ENCODE measurements at places on chromosomes 1 and 21. TPM values are rescaled to one million over a fixed set of nuclear protein-coding genes. Genes with fewer than 3 reads are reported as not detected.

LDLRAD1 gene
- 0.40 TPM for polyA plus RNA-seq

IFI44 gene
- 27.4 TPM for polyA plus RNA-seq

ZMYM4 gene
- polyA plus RNA-seq: 9.8 TPM

PLD5 gene
- 0.10 TPM for polyA plus RNA-seq

TSPAN2 gene
- 7.0 TPM for polyA plus RNA-seq

USP25 gene
- 8.2 TPM for polyA plus RNA-seq

GRCh38 chr1:210246447-210246846 lies 13.9 kb downstream of the SERTAD4 start:
- no peak for DNase-seq
- H3K4me1 ChIP-seq: peaks cover 7% of the 10 kb centered on the region
- no peaks in the 10 kb centered on the region for H3K36me3 ChIP-seq
- no peak overlapping the region for H3K27ac ChIP-seq
- H3K27me3 ChIP-seq: peaks cover 5% of the 10 kb centered on the region

GRCh38 chr1:186717286-186717685 lies 37.1 kb upstream of the PTGS2 start:
- no peaks in the 10 kb centered on the region for H3K27me3 ChIP-seq
- DNase-seq: no peak
- no peaks in the 10 kb centered on the region for H3K4me1 ChIP-seq
- H3K4me3 ChIP-seq: no peak overlapping the region

GRCh38 chr1:151368393-151369301 lies 3.9 kb downstream of the SELENBP1 start:
- peak overlapping the region; percentile 6 for H3K27ac ChIP-seq
- H3K36me3 ChIP-seq: peaks cover 47% of the 10 kb centered on the region
- peaks cover 69% of the 10 kb centered on the region for H3K4me1 ChIP-seq
- DNase-seq: peak; percentile 61

DNA sequence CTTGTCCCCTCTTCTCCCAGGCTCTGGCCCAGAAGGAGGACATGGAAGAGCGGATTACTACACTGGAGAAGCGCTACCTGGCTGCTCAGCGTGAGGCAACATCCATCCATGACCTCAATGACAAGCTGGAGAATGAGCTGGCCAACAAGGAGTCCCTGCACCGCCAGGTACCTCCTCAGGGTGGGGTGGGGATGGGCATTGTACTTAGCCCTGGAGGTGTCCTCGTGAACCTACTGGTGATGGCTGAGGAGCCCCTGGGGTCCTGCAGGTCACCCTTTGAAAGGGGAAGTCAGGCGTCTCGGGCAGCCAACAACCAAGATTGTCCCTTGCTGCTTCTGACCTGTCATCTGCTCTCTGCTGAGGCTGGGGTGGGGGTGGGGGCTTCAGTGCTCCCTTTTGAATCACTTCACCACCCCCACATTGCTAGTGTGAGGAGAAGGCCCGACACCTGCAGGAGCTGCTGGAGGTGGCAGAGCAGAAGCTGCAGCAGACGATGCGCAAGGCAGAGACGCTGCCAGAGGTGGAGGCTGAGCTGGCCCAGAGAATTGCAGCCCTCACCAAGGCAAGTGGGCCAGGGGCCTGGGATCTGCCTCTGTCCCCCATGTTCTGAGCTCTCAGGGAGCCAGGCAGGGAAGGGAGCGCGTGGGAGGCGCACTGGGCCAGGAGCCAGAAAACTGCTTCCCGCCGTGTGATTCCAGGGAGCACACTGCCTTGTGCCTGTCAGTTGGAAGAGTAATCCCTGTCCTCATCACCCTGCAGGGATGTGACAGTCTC lies 19.7 kb downstream of the PPFIA4 start:
- H3K4me1 ChIP-seq: no peaks in the 10 kb centered on the region
- H3K4me3 ChIP-seq: no peak overlapping the region
- no peaks in the 10 kb centered on the region for H3K27me3 ChIP-seq

DNA sequence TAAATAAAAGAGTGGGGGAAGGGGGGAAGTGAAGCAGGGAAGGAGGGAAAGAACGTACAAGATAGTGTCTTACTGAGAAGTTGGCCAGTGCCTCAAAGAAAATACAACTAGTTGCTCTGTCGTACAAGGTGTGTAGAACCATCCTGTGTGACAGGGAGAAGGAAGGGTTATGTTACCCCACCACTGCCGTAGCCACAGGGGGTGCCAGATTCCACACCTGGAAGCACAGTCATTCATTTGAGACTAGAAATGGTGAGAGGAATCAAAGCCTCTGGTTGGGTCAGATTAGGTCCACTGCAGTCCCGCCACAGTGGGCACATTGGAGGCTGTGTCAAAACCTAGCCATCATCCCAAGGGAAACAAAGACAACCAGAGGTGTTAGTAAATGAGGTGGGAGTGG lies 2.7 kb upstream of the ERI3 start:
- H3K27ac ChIP-seq: no peak overlapping the region
- no peak for DNase-seq
- H3K4me3 ChIP-seq: no peak overlapping the region

DNA sequence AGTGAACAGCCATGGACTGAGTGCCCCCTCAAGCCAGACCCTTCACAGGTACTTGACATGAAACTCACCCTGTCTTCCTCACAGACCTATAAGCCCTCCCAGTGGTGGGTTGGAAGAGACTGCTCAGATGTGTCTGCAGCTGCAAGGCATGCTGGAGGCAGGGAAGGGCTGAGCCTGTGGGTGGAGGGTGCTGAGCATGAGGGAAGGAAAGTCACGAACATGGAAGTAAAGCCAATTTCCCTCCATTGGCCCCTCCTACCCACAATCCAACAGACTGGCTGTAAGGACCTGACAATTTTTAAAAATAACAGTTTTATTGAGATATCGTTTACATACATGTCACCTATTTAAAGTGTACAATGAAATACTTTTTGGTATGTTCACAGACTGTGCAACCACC lies 44.1 kb downstream of the RCSD1 start:
- no peaks in the 10 kb centered on the region for H3K4me1 ChIP-seq
- no peak for DNase-seq
- no peak overlapping the region for H3K4me3 ChIP-seq
- no peaks in the 10 kb centered on the region for H3K27me3 ChIP-seq

GRCh38 chr21:45319461-45320211 lies 31.9 kb upstream of the POFUT2 start:
- peaks cover 36% of the 10 kb centered on the region for H3K4me1 ChIP-seq
- H3K27me3 ChIP-seq: no peaks in the 10 kb centered on the region
- DNase-seq: peak; percentile 61
- peak overlapping the region; percentile 80 for H3K27ac ChIP-seq
- H3K4me3 ChIP-seq: no peak overlapping the region

DNA sequence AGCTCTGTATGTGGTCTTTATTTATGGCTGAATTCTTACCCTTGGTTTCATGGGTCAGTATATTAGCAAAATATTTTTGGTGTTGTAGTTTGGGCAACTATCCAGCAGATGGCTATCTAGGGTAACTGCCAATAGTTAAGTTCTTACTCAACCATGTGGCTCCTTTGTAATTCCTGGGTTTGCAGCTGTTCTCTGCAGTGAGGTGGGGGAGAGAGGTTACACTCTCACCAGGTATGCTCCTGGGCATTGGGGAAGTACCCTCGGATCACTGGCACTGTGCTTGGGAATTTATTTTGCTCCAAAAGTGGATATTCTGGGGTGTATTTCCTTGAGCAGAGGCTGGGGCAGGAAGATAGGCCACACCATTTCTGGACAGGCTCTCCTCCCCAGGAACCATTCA lies 436.7 kb upstream of the TMPRSS15 start:
- no peaks in the 10 kb centered on the region for H3K36me3 ChIP-seq
- no peak overlapping the region for H3K4me3 ChIP-seq
- H3K27me3 ChIP-seq: no peaks in the 10 kb centered on the region
- no peak overlapping the region for H3K27ac ChIP-seq
- DNase-seq: no peak

DNA sequence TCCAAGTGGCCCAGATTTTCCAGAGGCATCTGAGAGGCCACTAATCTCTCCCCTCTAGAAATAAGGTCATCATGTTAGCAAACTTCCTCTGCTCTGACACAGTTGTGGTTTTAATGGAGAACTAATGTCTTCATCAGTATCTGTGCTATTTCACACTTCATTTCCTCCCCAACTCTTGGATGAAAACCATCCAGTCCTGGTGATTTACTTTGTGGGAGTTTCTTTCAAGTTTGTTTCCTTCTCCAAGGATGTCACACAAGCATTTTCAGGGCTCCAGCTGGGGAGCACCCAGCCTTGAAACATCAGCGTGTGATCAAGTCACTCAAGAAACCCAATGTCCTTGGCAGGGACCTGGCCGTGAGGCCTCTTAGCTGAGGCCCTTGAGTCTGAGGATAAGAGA lies 38.8 kb downstream of the TBX15 start:
- DNase-seq: no peak
- H3K36me3 ChIP-seq: no peaks in the 10 kb centered on the region
- no peaks in the 10 kb centered on the region for H3K27me3 ChIP-seq
- no peak overlapping the region for H3K4me3 ChIP-seq
- no peak overlapping the region for H3K27ac ChIP-seq
- H3K4me1 ChIP-seq: no peaks in the 10 kb centered on the region

DNA sequence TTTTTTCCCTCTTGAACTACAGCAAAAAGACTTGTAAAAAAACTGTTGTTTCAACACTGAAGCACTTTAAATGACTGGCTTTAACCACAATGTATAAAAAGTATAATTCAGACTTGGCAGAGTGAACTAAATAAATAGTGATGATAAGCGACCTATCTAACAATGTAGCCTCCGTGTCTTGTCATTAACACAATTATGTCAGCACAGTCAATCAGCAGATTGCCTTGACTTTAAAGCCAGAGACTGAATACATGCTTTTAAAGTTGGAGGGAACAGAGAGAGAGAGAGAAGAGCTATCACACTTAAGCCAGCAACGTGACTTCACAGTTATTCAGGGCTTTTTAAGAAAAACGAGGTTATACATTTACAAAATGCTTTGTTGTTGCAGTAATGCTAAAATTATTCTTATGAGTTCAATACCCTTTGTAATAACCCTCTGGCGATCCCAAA lies 378.1 kb downstream of the LMO4 start:
- H3K27ac ChIP-seq: no peak overlapping the region
- H3K4me3 ChIP-seq: no peak overlapping the region
- no peaks in the 10 kb centered on the region for H3K36me3 ChIP-seq
- DNase-seq: no peak

GRCh38 chr1:220330265-220330664 lies 58.0 kb upstream of the RAB3GAP2 start:
- no peak overlapping the region for H3K27ac ChIP-seq
- peak; percentile 49 for DNase-seq
- no peaks in the 10 kb centered on the region for H3K36me3 ChIP-seq
- H3K4me3 ChIP-seq: no peak overlapping the region

DNA sequence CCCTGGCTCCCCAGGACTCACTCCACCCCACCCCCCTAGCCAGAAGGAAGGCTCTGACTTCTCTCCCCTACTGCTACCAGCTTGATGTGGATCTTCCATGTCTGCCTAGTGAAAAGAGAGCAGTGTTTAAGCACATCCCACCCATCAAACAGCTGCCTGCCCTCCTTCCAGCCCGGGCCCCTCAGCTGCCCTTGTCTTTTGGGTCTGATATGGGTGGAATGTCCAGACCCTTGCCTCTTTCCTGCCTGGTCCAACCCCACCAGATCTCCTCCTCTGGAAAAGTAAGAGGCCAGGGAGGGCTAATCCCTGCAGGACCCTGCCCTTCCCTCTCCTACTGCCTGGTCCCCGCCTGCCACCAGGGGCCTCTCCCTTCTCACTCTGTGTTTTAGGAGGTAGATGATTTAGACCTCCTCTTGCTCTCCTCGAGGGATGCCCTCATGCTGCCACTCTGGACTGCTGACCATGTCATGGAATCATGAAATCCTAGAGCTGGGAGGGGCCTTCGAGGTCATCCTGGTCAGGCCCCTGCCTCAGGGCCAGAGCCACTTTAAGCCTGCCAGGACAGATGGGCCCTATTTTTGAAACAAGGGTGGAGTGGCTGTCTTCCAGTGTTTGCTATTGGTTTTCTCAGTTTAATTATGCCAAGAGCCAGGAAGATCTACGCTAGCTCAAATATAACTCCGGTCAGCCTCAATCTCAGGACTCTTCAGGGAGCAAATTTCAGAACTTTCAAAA lies 15.8 kb upstream of the HSPG2 start:
- H3K4me3 ChIP-seq: no peak overlapping the region
- peaks cover 26% of the 10 kb centered on the region for H3K4me1 ChIP-seq
- H3K27ac ChIP-seq: no peak overlapping the region
- no peaks in the 10 kb centered on the region for H3K36me3 ChIP-seq
- no peak for DNase-seq

DNA sequence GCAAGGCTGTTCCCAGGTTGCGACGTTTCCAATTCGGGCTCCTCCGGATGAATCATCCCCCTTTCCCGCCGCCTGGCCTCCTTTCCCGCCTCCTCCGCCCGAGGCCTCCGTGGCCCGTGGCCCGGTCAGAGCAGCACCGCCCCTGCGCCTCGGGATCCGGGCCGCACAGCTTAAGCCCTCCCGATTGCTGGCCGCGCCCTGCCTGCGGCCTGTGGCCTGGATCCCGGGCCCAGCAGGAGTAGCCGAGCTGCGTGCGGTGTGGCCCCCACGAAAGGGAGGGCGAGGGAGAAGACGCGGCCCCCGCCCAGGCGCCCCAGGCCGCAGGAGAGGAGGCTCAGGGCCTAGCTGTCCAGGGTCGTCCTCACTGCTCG lies 1.0 kb downstream of the TMEM200B start:
- peaks cover 68% of the 10 kb centered on the region for H3K4me1 ChIP-seq
- peak; percentile 49 for DNase-seq
- H3K36me3 ChIP-seq: peaks cover 12% of the 10 kb centered on the region
- peak overlapping the region; percentile 66 for H3K4me3 ChIP-seq

- no peak overlapping the region for H3K27ac ChIP-seq
- no peaks in the 10 kb centered on the region for H3K36me3 ChIP-seq
- H3K27me3 ChIP-seq: no peaks in the 10 kb centered on the region
- no peak overlapping the region for H3K4me3 ChIP-seq
Measured at GRCh38 chr1:7991504-7992440, 30.3 kb downstream of the PARK7 start.

- H3K4me1 ChIP-seq: no peaks in the 10 kb centered on the region
- no peak overlapping the region for H3K27ac ChIP-seq
- no peak overlapping the region for H3K4me3 ChIP-seq
Measured at GRCh38 chr1:55310505-55310971, 95.4 kb upstream of the USP24 start.

DNA sequence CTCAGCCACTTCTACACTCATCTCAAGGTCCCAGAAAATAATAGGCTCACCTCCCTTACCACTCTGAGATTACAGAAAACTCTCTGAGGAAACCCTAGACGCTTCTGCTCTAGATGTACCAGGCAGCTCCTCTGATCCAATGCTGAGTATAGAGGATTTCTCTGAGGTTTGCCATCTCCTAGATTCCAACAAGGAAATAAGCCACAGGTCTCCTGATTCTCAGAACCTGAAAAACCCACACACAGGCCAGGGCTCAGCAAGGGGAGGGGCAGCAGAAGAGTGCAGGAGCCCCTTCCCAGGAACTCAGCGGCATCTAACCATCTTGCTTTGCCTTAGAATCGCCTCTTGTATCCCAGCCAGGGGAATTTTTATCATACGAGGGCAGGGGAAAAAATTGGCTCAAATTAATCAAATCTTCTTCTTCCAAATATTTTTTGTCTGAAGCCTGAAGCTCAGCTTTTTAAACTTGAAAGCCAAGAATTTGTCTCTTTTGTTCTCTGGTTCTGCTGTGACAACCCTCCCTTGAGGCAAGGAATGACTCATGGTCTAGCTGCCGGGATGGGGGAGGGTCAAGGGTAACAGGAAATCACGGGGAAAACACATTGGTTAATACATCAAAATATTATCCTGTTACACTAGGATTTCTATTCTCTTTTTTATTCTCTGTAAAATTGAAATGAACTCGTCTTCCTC lies 30.8 kb downstream of the GORAB start:
- H3K27ac ChIP-seq: no peak overlapping the region
- H3K4me1 ChIP-seq: no peaks in the 10 kb centered on the region
- H3K27me3 ChIP-seq: no peaks in the 10 kb centered on the region
- no peak for DNase-seq
